ENCODE measurements at places on chromosomes 12 and 14.

- no peak for DNase-seq
Observed at GRCh38 chr12:11827091-11828061, 177.9 kb downstream of the ETV6 start.

GRCh38 chr14:66009089-66009488 lies 477.1 kb upstream of the CCDC196 start:
- no peak for DNase-seq

DNA sequence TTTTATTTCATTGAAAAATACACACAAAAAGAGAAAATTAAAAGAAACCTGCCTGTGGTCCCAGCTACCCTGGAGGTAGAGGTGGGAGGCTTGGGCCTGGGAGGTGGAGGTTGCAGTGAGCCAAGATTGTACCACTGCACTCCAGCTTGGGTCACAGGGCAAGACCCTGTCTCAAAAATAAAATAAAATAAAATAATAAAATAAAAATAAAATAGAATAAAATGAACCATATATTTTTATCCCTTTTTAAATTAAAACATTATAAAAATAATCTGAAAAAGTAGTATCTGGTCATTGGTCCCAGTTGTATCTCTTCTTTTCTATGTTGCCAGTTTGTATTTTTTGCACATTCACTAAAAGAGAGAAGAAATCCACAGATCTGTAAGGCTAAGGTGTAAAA lies 16.7 kb upstream of the FAM234B start:
- no peak for DNase-seq

DNA sequence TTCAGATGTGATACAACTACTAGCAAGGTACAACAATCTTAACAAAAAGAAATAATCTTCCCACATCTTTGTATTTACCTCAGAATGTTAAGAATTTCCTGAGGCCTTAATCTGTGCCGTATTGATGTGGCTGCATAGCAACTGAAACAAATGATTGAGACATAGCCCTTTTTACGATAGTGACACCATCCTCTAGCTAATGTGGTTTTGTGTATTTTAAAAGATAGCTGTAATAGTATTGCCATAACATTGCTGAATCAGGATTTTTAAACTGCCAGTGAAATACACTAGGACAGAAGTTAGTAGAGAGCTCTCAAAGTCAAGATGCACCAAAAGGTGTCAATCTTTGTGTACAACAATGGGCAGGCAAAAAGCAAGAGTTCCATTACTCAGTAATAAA lies 11.9 kb downstream of the NPAS3 start:
- DNase-seq = no peak

DNA sequence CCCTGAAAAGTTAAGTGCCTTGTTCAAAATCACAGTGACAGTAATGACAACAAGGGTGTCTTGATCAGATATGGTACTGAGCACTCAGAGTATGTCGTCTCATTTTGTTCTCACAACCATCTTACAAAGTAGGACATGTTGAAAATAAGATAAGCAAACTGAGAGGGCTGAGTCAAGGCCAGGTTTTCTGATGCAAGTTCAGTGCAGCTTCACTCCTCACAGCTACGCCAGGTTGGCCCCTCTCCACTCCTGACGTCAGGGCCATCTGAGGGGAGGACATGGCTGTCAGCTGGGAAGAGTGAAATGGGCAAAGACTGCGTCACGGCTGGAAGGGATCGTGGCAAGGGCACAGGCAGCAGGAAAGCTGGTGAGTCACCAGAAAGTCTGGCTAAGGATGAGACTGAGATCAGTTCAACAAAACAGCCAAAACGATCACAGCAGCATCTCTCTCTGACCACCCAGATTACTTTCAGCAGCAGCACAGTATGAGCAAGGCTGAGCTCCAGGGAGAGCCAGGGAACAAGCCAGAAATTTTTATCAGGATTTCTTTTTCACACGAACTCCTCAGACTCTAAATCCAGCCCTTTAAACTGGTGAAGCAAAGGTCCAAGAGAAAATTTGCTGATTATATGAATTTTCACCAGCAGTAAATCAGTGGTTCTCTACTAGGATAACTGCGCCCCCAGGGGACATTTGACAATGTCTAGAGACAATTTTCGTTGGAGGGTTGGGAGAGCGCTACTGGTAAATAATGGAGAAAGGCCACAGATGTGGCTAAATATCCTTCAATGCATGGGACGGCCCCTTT lies 297.9 kb upstream of the AMIGO2 start:
- DNase-seq = no peak

GRCh38 chr14:87203346-87203745 lies 789.6 kb downstream of the GALC start:
- DNase-seq = no peak

- no peak for DNase-seq
Observed at GRCh38 chr12:109387425-109388166, 39.9 kb downstream of the MYO1H start.

GRCh38 chr14:88075269-88075981 lies 70.5 kb downstream of the GPR65 start:
- DNase-seq = no peak

GRCh38 chr12:31369712-31370521 lies 44.0 kb upstream of the SINHCAF start:
- no peak for DNase-seq

DNA sequence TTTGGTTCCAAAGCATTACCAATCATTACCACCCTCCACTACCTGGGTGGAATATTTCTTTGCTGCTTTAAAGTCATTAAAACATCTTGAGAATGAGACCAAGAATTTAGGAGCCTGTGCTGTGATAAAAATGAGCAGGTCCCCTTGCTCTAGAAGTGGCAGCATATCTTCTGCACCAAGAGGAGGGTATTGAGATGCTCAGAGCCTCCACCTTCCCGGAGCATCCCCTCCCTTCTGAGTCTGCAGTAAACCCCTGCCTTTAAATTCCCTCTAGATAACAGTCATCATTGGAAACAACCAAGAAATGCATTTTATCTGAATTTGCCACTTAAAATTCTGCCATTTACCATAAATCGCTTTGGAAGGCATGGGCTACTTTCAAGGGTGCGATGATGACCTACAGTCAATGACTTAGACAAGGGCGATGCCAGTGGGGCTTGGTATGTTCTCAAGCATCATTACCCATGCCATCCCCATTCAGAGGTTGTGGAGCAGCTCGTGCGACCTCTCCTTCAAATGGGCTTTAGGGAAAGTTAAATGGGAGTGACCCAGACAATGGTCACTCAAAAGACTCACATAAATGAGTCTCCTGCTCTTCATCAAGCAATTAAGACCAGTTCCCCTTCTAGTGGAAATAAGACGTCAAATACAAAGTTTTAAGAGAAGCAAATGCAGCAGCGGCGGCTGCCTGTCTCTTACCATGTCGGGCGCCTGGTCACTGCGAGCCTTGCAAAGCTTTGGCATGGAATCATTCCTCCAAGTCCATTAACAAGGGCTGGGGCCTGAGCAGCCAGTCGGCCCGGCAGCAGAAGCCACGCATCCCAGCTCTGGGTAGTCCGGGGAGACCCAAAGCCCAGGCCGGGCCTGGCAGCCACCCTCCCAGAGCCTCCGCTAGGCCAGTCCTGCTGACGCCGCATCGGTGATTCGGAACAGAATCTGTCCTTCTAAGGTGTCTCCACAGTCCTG lies 334.5 kb downstream of the TMEM121 start:
- DNase-seq = no peak

- no peak for DNase-seq
Observed at GRCh38 chr12:19886639-19887064, 447.4 kb downstream of the AEBP2 start.

- no peak for DNase-seq
Observed at GRCh38 chr14:70716958-70717357, 75.2 kb downstream of the TTC9 start.

DNA sequence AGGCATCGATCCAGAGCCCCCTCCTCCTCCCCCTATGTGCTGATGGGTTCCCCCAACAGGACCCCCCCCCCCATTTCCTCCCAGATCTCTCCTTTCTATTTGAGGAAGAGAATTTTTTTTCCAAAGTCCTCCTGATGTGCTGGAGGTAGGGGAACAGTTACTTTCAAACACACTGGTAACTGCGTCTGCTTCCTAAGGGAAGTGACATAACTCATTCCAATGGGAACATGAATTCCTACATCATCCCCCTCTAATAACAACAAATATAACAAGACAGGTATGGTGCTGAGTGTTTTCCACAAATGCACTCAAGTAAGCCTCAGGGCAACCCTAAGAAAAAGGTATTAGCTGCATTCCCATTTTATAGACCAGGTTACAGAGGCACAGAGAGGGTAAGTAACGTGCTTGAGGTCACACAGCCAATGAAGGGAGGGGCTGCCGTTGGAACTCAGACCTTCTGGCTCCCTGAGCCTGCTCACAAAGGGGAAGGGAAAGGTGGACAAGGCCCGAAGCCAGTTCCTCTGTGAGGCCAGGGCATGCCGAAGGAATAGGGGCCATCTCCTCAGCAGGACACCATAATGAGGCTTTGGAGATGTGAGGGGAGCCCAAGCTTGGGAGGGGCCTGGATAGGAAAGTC lies 121.1 kb upstream of the NCOR2 start:
- DNase-seq = no peak

- DNase-seq = no peak
Observed at GRCh38 chr14:29536886-29537511, 390.6 kb downstream of the PRKD1 start.

GRCh38 chr12:120254809-120255208 lies 10.7 kb downstream of the PXN start:
- DNase-seq = no peak

- no peak for DNase-seq
Observed at GRCh38 chr14:68846466-68846865, 53.6 kb upstream of the ZFP36L1 start.

- no peak for DNase-seq
Observed at GRCh38 chr12:80033448-80033847, 65.9 kb upstream of the OTOGL start.

DNA sequence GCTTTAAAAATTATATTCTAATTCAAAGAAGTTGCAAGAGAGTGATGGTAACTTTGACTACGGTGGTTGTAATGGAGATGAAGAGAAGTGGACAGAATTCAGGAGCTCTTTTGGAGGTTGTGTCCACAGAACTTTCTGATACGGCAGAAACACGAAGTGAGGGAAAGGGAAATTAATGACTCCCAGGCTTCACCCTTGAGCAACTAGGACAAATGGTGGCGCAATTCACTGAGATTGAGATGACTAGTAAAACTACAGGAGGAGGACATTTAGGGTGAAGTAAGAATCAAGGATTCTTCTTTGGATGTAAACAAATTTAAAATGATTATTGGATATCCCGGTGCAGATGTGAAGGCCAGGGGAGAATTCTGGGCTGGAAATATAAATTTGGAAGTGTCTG lies 212.6 kb downstream of the PTPRO start:
- no peak for DNase-seq

DNA sequence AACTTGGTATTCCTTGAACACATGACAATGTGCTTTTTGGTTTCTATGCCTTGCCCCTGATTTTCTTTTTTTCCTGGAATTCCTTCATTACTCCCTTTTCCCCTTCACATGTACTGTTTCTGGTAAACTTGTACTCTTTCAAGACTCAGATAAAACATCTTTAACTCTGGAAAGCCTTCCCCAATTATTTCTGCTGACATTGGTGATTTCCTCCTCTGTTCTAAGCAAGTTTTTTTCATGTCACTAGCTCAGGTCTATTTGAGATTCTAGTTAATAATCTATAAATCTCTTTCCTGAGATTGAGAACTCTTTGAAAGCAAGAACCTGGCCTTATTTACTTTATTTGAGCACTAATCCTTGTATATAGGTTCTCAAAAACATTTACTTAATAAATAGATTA lies 24.0 kb upstream of the PTPRQ start:
- DNase-seq = no peak

DNA sequence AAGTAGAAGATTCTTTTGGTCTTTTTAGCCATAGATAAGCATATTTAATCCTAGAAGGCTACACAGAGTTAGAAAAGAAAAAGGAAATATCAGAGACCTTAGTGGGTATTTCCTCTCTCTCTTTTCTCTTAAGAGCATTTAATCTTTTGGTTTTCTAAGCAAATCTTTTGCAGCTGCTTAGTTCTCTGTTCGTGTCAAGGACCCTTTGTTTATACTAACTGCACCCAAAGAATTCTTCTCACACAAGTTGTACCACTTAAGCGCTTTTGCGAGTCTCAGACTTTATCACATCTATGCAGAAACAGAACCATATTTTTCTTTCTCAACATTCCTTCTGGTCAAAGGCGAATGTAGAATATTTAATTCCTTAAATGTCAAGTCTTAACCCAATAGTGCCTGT lies 17.9 kb upstream of the NID2 start:
- DNase-seq = no peak

GRCh38 chr12:88299567-88300101 lies 157.5 kb downstream of the TMTC3 start:
- DNase-seq = no peak

- no peak for DNase-seq
Observed at GRCh38 chr12:18799561-18799960, 61.6 kb downstream of the CAPZA3 start.

- DNase-seq = no peak
Observed at GRCh38 chr12:101927036-101927435, 49.7 kb downstream of the DRAM1 start.

DNA sequence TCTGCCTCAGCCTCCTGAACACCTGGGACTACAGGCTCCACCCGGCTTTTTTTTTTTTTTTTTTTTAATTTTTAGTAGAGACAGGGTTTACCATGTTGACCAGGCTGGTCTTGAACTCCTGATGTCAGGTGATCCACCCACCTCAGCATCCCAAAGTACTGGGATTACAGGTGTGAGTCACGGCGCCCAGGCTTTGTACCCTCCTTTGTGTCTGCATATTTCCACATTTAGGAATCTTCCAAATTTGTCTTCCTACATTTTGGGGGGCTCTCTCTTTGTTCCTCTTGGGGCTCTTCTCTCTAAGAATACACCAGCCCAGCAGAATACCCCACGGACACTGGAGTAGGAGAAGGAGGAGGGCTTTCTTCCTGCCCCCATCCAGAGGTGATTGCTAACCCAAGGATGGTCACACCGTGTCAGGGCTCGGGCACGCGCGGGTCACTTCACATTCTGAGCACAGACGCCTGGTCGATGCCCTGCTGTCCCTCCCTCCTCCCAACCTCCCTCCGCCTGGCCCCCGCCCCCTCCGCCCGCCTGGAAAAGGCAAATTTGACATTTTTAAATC lies 2.1 kb upstream of the DNAJC22 start:
- DNase-seq = no peak

DNA sequence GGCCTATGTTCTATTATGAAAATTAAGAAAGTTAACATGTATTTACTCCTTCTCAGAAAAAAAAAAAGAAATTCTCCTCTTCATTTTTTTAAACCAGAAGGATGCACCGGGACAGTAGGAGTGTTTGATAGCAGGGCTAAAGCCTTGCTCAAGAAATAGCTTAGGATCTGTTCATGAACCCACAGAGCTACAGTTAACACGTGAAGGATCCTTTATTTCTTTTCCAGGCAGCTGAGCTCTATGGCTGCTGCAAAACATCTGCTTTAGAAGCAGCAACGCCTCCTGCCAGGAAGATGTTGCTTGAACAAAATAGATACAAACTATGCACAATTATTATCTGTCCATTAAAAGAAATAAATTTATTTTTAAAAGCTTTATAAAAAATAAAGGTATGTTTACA lies 254.8 kb downstream of the PRKD1 start:
- DNase-seq = no peak

GRCh38 chr12:102776041-102776440 lies 141.0 kb downstream of the PAH start:
- DNase-seq = no peak

GRCh38 chr14:100571837-100572236 lies 15.4 kb downstream of the BEGAIN start:
- DNase-seq = no peak

- no peak for DNase-seq
Observed at GRCh38 chr14:51564986-51565604, 86.6 kb upstream of the FRMD6 start.

- no peak for DNase-seq
Observed at GRCh38 chr14:36817071-36817930, 155.6 kb downstream of the PAX9 start.

- no peak for DNase-seq
Observed at GRCh38 chr14:32896979-32897697, 41.5 kb upstream of the NPAS3 start.
